ENCODE measurements at places on chromosomes 12 and 14.

DNA sequence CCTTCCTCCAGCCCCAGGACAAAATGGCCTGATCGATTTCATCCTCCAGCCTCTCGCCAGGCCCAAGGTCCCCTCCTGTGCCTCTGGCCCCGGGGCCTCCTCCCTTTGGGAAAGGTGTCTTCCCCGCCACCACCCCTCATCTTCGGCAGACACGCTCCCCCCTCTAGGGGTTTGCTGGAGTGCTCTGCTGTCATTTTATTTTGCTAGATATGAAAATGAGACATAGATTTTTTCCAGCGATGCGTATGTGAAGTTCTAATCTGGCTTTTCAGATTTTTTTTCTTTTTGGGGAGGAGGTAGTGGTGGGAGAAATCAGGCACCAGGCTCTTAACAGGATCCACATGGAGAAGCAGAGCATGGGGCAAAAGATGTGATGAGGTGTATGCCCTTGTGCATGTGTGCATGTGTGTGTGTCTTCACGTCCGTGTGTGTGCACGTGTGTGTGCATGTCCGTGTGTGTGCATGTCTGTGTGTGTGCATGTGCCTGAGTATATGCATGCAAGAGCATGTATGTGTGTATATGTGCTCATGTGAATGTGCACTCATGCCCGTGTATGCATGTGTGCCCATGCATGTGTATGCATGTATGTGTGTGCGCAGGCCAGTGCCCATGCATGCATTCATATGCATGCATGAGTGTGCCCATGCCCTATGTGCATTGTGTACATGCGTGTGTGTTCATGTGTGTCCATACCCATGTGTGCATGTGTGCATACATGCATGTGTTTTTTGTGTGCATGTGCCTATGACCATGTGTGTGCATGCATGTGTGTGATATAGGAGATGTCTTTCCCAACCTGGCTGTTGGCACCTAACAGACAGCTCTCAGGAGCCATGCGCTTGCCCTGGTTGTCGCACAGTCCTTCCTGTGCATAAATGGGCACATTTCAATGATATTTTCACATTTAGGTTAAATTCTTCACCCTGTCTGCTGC is 203.0 kb downstream of the RBM19 start:
- no peak for DNase-seq

- DNase-seq: no peak
Measured at GRCh38 chr14:53619691-53620231, 336.9 kb downstream of the BMP4 start.

GRCh38 chr12:4975574-4975973 is 65.9 kb downstream of the KCNA1 start:
- DNase-seq: no peak

GRCh38 chr12:58416236-58416635 is 474.9 kb downstream of the ATP23 start:
- DNase-seq: no peak

DNA sequence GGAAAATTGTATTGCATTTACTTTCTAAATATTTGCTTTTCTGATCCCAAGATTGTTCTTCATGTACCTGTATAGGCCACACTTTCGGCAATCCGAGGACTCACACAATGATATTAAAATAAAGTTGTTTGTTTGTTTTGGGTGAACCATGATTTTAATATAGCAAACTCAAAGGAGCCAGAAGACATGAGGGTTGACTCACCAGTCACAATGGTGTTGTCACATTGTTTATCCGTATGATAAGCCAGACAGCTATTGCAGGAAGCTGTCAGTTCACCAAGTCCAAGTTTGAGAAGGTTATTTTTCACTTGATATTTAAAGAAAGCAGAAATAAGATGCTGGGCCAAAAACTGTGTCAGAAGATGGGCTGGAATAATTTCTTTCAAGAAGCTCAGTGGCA is 67.1 kb upstream of the CPM start:
- DNase-seq: no peak

- DNase-seq: no peak
Measured at GRCh38 chr12:92426332-92426731, 276.5 kb upstream of the PLEKHG7 start.

- DNase-seq: no peak
Measured at GRCh38 chr12:63802012-63802608, 22.4 kb downstream of the RXYLT1 start.

DNA sequence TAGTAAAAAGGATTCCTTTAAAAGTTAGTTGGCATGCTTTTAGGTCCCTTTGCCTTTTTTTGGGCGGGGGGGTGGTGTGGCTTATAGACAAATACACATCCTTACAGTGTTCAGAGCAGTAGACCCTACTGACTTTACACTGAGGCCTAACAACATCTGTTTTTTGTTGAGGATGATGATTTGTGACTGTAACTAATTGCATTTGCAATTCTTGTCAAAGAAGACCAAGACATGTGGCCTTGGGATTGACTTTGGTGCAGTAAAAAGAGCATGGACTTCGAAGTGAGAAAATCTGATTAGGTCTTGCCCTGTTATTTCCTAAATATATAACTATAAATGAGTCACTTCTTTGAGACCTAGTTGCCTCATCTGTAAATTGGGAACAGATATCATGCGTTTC is 77.3 kb downstream of the TRHDE start:
- DNase-seq: no peak

GRCh38 chr12:51689983-51690382 is 99.0 kb downstream of the SCN8A start:
- DNase-seq: no peak

GRCh38 chr12:112261559-112261958 is 120.7 kb downstream of the HECTD4 start:
- DNase-seq: no peak

DNA sequence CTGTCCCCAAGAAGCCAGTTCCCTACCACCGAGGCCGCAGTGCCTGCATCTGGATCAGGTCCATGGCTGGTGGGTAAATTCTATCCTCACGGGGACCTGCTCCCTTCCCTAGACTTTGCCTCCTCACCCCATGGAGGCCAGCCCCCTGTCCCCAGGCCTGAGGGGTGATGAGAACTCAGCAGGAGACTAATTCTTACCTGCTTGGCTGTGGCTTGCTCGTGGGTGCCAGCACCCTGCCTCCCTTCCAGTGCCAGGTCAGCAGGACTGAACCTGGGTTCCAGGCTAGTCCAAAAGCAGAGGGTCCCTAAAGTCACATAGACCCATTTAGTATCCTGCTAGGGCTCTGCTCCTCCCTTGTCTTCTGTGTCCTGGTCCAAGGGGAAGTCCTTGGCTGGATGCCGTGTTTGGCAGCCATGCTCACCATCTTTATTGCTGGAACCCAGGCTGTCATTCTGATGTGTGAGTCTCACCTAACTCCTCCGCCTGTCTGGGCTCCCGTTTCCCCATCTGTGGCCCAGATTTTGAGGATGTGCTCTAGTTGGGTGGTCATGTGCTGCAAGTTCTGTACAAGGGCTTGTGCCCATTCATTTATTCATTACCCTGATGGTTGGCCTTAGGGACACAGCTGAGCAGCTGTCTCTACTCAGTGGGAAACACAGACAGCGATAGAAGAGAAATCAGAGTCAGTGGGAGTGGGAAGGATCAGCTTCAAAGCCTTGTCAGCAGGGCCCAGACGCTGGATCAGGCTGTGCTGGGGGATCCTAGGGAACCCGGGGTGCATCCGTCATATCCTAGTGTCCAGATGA is 949 bp downstream of the PLBD2 start:
- DNase-seq: peak; percentile 69

DNA sequence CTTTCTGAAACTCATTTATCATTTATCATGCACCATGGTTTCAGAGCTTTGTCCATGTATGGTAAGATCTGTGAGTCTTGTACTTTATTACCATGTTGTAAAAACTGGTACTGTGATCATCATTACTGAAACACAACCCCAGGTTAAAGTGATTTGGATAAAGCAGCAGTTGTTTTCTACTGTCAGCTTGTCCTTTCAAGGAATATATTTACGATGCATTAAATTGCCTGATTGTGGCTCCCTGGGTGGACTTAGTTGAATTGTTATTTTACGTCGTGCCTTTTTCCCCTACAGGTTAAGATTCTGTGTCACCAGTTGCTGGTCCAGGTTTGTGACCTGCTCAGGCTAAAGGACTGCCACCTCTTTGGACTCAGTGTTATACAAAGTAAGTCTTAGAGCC is 46.1 kb downstream of the FRMD6 start:
- no peak for DNase-seq

DNA sequence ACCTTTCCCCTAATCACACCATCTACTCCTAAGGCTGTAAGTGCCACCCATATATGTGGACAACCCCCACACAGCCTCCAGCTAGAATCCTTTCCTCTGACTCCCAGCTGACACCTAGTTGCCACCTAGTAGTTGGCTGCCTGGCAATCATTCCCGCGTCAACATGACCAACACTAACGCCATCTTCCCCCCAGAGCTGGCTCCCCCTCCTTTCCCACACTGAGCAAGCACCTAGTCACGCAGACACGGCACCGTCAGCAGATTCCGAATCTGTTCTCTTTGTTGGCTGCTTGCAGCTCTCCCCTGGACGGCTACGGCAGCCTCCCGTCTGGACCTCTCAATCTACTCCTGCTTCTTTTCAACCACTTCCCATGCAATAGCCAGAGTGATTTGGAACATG is 27.7 kb downstream of the UBR7 start:
- no peak for DNase-seq

GRCh38 chr12:71134405-71134804 is 23.4 kb downstream of the TSPAN8 start:
- DNase-seq: no peak

- DNase-seq: no peak
Measured at GRCh38 chr14:22448905-22449599, 140.0 kb downstream of the DAD1 start.

GRCh38 chr14:55650992-55651391 is 71.0 kb downstream of the KTN1 start:
- DNase-seq: no peak

DNA sequence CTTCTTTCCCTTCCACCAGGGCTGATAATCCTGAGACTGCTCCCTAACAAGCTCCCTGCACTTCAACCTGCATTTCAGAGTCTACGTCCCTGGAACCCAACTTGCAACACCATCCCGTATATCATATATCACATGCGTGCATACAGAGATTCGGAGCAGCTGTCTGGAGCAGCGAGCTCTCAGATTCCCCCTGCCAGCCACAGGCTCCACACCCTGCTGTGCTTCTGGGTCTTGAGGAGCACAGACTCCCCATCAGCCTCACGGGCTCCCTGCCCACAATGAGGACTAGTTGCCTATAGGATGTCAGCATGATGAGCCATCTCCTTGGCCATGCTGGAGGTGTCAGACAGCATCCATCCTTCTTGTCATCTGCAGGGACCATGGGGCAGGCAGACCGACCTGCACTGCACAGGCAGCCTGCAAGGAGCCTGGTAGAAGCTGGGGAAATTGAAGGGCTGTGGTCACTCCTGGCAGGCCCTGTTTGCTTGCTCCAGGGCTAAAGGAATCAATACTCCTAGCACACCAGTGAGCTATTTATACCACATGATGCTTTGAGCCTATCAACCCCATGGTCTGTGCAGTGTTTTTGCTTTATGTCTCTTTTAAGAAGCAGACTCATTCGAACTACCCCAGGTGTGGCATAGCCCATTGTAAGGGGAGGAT is 19.6 kb upstream of the HDAC7 start:
- no peak for DNase-seq

- DNase-seq: no peak
Measured at GRCh38 chr14:64081174-64081746, 212.9 kb downstream of the ESR2 start.

- no peak for DNase-seq
Measured at GRCh38 chr12:52915637-52916036, 10.8 kb upstream of the KRT8 start.
